ENCODE measurements at places on chromosomes 1 and 21.

DNA sequence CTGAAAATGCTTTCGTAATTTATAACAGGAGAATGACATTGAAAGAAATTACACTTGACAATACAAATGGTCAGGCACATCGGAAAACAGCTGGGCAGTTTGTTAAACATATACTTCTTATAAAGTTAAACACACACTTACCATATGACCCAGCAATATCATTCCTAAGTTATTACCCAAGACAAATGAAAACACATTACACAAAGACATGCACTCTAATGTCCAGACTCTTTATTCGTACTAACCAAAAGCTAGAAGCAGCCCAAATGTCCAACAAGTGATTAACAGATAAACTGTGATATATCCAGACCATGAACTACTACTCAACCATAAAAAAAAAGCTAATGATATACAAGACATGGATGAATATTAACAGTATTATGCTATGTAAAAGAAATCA is 8.5 kb downstream of the AKT3 start:
- DNase-seq: no peak

GRCh38 chr1:61358770-61359455 is 276.6 kb downstream of the NFIA start:
- no peak for DNase-seq

GRCh38 chr1:59123081-59123681 is 173.7 kb upstream of the FGGY start:
- no peak for DNase-seq

DNA sequence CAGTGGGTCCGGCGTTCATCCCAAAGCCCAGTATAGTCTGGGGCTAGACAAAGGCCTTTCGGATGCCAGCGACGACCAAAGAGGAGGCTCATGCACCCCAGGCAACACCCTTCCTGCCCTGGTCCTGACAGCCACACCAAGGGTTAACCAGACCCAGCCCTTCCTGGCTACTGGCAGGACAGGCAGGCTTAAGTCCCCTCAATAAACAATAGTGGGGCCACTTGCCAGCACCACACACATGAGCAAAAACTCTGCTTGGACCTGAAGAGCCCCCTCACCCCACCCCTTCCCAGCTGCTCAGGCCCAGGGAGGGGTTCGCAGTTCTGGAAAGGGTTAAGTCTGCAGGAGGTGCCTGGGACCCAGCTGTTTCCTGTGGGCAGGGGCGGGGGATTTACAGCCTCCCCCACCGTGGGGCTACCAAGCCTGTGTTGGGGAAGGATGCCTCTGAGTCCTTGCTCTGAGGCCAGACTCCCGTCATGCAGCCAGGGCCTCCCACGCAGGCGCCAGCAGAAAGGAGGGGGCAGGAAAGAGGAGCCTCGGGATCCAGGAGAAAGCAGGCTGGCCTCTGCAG is 18.2 kb downstream of the PHLDA3 start:
- DNase-seq: no peak

- DNase-seq: no peak
Measured at GRCh38 chr1:20328201-20328600, 37.5 kb downstream of the VWA5B1 start.

All from NCI-H1417 (cell line).